ENCODE measurements at places on chromosomes 7 and 10.
A peak's percentile ranks its signal among the peaks of the same experiment; 100 is the strongest.

GRCh38 chr7:155842496-155843265 lies 30.4 kb upstream of the SHH start:
- DNase-seq = no peak

DNA sequence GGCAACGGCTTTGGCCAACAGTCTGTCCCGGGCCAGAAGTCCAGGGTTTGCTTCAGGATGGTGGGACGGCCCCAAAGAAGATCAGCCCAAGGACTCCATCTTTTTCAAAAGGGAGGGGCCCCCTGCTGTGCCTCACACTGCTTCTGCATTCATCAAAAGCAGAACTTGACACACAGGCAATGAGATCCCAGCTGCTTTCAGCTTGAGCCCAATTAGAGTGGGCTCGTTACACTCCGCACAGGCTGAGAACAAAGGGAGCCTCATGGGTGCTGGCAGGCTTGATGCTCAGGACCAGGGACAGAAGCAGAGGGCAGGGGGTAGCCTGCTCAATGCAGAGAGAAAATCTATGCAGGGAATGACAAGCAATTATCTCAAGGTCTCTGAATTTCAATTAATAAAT lies 45.5 kb downstream of the VOPP1 start:
- DNase-seq = no peak

GRCh38 chr10:17394854-17395253 lies 59.5 kb downstream of the ST8SIA6 start:
- no peak for DNase-seq

GRCh38 chr10:87546971-87547413 lies 42.3 kb downstream of the MINPP1 start:
- DNase-seq = no peak

GRCh38 chr7:150876817-150877526 lies 24.7 kb downstream of the AOC1 start:
- DNase-seq = peak; percentile 11

Data from activated CD8-positive, alpha-beta memory T cell treated with anti-CD3 and anti-CD28 coated beads for 1 hour (primary cell).